ENCODE measurements at places on chromosomes 11 and 22.

- peak; percentile 36 for DNase-seq
Observed at GRCh38 chr11:31870609-31871309, 59.6 kb upstream of the PAX6 start.

- DNase-seq: no peak
Observed at GRCh38 chr11:25566298-25567200, 765.4 kb upstream of the ANO3 start.

- DNase-seq: peak; percentile 57
Observed at GRCh38 chr22:36144886-36145541, 15.5 kb downstream of the APOL3 start.

DNA sequence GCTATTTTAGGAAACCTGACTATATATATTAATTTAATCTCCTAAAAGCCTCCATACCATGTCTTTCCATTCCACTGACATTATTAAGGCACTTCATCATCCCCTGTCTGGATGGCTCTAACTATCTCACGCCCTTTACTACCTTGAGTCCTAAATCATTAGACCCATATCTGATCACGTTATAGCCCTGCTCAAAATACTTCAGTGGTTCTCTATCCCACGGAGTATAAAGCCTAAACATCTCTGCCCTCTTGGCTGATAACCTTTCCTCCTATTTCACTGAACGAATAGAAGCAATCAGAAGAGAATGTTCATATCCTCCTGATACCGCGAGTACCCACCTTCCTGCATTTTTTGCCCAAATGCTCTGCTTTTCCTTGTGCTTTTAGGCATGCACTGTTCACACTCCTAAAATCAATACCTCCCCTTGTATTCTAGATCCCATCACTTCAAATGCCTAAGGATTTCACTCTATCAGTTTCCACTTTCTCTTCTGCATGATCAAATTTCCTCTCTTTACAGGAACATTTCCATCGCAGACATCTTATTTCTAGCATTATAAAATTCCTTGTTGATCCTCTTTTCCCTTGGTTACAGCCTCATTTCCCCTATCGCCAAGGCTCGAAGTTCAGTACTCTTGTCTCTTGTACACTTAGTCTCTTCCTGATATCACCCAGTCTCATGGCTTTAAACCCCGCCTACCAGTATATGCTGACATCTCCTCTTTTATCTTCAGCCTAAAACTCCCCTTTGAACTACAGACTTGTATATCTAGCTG is 45.0 kb upstream of the BIRC3 start:
- DNase-seq: peak; percentile 89

DNA sequence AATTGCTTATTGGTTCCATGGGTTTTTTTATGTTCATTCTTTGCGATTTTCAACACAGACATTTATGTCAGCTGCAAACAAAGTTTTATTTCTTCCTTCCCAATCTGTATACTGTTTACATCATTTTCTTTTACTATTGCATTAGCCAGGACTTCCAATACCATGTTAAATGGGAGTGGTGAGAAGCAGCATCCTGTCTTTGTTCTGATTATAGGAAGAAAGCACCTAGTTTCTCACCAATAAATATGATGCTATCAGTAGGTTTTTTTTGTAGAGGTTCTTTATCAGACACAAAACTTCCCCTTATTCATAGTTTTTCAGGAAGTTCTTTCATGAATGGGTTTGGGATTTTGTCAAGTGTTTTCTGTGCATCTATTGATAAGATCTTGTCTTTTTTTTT is 28.0 kb upstream of the OR8B8 start:
- DNase-seq: no peak

DNA sequence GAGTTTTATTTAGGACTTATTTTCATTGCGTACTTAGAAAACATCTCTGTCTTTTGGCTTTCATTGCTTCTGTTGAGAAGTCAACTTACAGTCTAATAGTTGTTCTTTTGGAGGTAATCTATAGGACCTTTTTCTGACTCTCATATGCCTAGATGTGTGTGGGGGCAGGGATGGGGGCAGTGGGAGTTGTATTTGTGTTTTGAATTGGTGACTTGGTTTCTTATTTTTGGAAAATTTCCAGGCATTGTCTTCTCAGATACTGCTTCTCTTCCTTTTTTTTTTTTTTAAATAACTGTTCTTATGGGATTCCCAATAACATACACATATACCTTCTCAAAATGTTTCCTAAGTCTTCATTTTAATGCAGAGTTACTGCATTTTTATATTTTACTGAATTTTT is 58.0 kb downstream of the FAR1 start:
- DNase-seq: no peak

DNA sequence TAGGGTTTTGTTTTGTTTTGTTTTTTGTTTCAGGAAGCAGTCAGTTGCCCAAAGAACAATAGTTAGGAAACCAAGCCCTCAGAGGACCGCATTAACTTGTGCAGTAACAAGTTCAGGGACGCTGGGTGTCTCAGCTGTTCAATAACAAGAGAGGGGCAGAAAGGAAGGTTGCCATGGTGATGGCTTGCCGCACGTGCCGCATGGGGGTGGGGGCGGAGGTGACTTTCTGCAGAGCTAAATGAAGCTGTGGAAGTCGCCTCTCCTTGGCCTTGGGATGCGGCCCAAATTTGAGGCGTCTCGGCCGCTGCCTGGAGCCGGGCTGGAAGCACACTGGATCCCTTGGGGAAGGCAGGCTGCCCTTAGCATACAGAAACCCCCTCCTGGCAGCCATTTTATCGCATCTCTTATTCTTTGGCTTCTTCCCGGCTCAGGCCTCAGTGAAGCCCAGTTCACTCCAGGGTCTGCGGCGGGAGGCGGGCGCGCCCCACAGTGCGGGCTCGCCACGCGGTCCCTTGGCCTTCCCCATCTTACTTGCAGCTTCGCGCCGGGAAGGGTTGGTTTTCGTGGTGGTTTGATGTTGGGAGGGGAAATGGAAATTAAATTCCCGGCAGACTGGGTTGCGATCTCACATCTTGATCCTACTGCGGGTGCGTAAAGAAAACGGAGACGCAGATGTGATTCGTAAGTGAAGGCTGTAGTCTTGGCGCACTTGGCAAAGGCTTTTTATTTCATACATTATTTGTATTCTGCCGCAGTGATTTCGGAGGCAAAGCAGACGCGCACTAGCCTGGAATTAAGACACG is 94.3 kb downstream of the SLC17A6 start:
- no peak for DNase-seq

- DNase-seq: no peak
Observed at GRCh38 chr11:115151010-115151409, 353.2 kb downstream of the CADM1 start.

DNA sequence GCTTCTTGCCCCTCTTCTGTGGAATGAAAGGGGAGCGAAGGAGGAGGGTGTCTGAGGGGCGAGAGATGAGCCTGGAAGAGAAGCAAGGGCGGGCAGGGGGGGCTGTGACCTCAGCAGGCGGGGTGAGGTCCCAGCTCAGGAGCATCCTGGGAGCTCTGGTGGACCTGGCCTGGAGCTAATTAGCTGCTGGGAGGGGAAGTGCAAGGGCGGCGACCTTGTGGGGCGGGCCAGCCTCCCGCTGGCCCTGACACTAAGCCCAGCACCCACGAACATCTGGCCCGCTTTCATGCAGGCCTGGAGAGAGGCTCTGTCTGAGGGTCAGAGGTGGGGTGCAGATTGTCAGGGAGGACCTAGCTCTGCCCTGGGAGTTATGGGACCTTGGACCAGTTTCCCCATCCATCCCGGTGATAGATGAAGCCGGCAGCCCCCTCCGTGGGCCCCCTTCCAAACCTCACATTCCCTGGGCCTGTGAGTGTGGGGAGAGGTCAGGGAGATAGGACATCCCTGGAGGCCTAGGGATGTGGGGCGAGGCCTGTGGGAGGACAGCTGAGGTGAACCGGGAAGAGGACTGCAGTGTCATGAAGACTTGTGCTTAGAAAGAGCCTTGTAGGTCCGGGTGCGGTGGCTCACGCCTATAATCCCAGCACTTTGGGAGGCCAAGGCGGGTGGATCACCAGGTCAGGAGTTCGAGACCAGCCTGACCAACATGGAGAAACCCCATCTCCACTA is 28.5 kb upstream of the CD82 start:
- no peak for DNase-seq

GRCh38 chr22:23395530-23396361 is 184.3 kb downstream of the IGLL1 start:
- no peak for DNase-seq

- DNase-seq: no peak
Observed at GRCh38 chr11:133950874-133951326, 5.9 kb downstream of the IGSF9B start.

GRCh38 chr11:129460714-129461113 is 85.1 kb downstream of the BARX2 start:
- DNase-seq: peak; percentile 24

GRCh38 chr11:17853280-17853679 is 118.7 kb downstream of the KCNC1 start:
- DNase-seq: no peak

- no peak for DNase-seq
Observed at GRCh38 chr22:27412866-27413445, 388.6 kb downstream of the MN1 start.

DNA sequence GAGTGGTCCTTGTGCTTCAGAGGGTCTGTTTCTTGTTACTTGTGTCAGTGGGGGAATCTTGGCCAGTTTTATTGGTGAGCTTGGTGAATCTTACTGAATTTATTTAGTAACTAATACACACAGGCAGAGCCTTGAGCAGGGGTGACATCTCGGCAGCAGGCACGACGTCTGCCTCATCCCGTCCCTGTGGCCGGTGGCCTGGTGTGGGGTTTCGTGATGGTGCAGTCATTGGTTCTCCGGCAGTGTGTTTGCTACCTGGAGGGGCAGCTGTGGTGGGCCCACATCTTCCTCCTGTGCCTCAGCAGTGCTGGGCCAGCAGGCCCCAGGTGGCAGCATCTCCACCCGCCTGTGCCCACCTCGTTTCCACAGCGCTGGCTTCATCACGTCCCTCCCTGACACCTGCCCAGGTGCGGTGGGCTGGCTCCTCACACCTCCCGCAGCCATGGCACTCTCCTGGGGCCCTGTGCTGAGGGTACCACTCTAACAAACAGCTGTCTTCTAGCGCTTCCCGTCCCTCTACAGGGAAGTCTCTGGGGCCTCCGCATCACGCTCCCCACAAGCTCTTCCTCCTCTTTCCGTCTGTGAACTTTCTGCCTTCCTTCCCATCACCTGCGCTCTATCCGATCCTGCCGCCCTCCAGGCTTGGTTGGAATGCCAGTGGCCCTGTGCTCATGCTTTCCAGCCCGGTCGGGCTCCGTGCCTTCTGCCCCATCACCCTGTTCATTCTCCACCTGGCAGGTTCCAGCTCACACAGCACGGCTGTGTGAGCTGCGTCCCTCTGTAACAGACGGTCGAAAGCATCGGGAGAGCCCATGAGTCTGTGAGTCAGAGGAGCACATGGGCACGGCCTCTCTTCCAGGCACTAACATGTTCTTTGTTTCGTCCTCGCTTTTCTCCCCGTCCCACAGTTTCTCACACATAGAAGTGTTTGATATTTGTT is 203.4 kb downstream of the TBC1D22A start:
- DNase-seq: no peak

DNA sequence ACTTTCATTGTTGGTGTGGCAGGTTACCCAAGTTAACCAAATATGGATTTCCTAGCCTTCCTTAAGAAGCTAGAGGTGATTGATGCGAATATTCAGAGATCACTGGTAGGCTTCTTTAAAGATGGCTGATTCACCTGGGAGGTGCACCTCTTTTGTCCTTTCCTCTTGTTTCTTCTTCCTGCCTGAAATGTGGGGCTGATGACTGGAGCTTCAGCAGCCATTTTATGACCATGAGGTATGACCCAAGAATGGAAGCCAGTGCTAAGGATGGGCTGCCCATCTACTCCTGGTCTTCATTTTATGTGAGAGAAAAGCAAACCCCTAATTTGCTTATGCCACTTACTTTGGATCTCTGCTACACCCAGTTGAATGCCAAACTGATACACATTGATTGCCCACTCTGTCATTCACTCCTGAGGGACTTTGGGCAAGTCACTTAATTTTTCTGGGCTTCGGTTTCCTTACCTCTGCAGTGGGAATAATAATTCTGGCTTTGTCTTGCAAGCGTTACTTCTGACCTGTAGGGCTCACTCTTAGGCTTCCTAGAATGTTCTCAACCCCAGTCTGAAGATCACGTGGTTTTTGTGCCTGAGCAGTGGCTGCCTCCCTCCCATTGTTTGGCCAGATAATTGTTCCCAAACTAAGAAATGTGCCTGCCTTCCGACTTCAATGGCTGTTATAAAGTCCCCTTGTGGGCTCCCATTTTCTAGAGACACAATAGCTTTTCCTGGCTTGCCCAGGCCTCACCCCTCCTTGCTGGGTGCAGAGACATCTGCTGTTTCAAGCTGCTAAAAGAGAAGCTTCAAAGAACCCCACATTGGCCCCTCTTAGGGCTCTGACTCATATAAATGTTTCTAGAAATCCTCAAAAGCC is 243.1 kb downstream of the ST3GAL4 start:
- DNase-seq: no peak

DNA sequence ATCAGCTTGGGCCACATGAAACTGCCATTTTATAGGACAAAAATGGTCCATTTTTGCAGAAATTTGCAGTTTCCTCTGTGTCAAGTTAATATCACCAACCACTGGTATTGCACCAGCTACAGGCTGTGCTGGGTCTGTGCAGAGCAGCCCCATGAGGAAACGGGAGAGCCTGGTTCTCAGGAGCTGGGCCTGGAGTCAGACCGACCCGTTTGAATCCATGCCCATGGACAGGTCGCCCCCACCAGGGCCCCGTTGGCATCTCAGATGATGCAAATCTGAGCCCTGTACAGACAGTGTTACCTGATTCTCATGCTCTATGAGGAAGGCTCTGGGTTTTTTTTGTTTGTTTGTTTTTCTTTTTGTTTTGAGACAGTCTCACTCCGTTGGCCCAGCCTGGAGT is 9.8 kb upstream of the SEC14L6 start:
- DNase-seq: no peak

GRCh38 chr11:121727942-121728341 is 275.2 kb upstream of the SORL1-AS1 start:
- no peak for DNase-seq

DNA sequence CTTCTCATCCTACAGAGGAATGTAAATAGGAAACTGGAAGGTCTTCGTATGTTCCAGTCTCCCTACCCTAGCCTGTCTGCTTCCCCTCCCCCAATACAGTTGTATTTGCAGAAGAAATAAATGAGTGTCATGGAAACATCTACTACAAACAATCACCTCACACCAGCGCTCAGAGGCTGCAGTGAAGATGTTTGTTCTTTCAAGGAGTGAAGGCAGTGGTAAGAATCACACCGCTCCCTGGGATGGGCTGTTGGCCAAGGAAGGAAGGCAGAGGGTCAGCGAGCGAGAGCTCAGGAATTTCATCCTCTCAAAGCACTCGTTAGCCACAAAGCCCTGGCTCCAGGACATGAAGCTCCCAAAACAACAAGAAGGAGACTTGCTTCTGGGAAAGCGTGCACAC is 1.1 kb upstream of the IGSF9B start:
- no peak for DNase-seq

GRCh38 chr11:104333977-104334376 is 170.0 kb upstream of the PDGFD start:
- peak; percentile 1 for DNase-seq
